Peyer's patch (tissue), 4 donors: ENCODE measurements at places on chromosomes 1 and 21.

- no peak for DNase-seq
Observed at GRCh38 chr1:17359031-17359430, 13.0 kb upstream of the PADI6 start.

GRCh38 chr1:25608488-25609178, 8.0 kb upstream of the MAN1C1 start:
- peak; percentile 83 for DNase-seq

DNA sequence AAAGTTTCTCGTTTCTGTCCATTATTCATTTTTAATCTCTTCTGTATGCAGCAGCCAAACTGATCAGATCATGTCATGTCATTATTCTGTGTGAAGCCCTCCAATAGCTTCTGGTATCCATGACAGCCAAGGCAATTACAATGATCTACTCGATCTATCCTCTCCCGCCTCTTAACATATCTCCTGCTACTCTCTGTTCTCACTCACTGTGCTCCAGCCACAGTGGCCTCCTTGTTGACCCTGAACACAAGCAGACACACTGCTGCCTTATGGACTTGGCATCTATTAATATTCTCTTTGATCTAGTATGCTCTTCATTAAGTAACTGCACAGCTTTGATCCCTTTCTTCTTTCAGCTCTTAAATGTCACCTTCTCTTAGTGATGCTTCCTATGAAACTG, 59.5 kb downstream of the TPR start:
- no peak for DNase-seq

DNA sequence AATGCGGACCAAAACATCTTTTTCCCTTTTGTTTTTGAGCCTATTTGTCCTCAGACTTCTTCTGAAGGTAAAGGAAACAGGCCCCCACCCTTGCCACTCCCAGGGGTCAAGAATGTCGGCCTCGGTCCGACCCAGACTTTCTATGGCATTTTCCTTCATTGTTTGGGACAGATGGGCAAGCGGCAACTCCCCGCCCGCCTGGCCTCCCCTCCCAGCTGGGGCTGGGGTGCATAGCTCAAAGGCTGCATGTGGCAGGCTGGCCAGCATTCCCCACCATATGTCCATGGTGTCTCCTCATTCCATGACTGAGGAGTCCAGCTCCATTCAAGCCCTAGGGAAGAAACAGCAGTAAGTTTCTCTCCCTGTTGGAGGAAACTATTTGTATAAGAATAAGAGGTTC, 29.4 kb upstream of the TSPEAR start:
- DNase-seq, result no peak

DNA sequence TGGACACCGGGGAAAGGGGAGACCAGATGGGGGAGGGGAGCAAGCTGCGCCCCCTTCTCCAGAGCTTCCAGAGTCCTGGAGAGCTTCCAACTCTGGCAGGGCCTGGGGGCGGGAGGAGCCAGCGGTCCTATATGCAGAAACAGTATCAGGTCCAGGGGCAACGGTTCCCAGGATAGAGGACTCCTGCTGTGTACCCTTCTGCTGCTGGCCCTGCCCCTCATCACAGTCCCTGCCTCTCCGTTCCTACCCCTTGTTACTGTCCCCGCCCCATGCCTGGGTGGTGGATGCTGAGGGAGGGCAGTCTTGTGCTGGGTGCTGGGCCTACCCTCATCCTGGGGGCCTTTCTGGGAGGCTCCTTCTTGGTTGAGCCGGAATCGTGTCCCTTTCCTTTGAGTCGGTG, 19.2 kb upstream of the PEX10 start:
- DNase-seq, result no peak

- DNase-seq, result no peak
Observed at GRCh38 chr1:107365527-107366240, 224.8 kb downstream of the NTNG1 start.

DNA sequence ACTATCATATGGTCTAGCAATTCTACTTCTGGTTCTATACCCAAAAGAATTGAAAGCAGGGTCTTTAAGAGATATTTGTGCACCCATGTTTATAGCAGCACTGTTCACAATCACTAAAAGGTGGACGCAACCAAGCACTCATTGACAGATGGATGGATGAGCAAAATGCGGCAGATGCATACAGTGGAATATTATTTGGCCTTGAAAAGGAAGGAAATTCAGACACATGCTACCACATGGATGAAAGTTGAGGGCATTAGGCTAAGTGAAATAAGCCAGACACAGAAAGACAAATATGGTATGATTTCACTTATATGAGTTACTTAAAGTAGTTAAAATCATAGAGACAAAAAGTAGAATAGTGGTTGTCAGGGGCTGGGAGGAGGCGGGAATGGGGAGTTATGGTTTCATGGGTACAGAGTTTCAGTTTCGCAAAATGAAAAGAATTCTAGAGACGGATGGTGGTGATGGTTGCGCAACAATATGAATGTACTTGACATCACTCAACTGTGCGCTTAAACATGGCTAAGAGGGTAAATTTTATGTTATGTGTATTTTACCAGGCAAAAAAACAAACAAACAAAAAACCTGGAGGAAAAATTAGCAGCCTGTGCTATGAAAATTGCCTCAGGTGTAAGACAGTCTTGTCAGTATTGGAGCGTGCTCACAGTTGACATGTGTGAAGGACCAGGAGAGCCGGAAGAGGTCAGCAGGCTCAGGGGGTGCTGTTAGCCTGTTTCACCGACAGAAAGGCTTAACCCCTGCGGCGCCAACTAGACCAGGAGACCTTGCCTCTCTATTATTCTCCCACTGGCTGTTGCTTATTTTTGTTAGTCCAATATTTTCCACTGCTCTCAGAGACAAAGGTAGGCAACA, 26.5 kb downstream of the CD247 start:
- DNase-seq, result no peak

DNA sequence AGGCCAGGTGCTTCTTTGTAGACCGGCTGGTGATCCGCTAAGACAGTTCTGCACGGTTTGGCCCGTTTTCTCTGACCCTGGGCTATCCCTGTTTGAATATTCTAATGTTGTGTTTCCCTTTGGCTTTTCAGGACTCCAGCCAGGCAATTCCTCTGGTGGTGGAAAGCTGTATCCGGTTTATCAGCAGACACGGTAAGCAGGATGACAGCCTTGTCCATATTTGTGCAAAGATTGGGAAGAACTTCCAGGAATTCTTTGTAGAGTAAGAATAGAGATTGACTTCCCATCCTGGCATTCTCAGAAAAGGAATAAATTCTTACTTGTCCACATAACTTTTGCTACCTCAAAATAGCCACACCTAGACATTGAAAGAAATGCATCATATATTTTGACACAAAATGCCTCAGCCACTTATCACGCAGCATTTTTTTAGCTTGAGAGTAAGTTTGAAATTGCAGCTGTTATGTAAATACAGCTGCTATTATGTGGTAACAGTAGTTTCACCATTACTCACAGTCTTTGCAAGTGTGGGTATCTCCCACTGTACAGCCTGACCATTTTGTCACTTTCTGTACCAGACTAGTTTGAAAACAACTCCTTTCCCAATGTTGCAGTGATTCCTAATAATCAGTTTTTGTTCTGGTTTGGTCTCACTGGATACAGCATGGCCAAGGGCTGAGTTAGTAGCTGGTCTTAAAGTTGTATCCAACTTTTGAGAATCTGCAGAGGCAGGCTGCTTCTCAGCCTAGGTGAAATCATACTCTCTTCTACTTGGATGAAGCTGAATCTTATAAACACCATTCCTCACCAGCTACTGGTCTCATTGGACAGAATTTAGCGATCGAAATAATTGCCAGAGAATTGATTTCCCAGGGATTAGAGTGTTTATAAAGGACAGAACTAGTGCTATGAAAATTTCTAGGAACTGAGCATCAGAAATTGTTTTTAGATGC, 40.0 kb upstream of the IKBKE start:
- no peak for DNase-seq

DNA sequence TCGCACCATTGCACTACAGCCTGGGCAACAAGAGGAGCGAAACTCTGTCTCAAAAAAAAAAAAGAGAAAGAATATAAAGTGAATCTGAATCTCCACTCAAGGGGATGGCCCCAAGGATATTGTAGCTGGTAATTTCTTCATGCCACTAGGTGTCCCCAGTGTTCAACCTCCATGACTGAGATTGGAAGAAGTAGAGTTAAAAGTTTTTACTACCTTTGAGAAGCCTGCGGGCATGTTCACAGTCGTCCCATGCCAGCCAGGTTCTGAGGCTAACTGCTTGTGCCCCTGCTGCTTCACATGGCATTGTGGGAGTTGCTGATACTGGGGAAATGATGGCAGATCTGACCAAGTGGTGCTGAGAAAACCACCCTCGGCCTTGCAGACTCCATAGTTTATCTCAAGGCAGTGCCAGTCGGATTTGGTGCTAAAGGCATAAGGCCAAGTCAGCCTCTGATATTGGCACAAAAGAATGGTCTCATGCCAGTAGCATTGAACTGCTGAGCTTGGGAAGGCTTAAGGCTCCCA, 10.8 kb upstream of the SHISA4 start:
- no peak for DNase-seq

GRCh38 chr1:201721082-201722049, 107.6 kb upstream of the IPO9 start:
- DNase-seq, result no peak
